HEK293T (cell line): ENCODE measurements at places on chromosomes 12 and 14.

GRCh38 chr12:64993461-64993860, 127.6 kb downstream of the WIF1 start:
- no peak for DNase-seq

GRCh38 chr14:85762526-85762925, 232.6 kb downstream of the FLRT2 start:
- DNase-seq: no peak

- no peak for DNase-seq
These were observed 78.6 kb downstream of the DAAM1 start for GRCh38 chr14:59267046-59267445.

- DNase-seq: no peak
These were observed 15.1 kb downstream of the EPYC start for GRCh38 chr12:90989686-90990111.

DNA sequence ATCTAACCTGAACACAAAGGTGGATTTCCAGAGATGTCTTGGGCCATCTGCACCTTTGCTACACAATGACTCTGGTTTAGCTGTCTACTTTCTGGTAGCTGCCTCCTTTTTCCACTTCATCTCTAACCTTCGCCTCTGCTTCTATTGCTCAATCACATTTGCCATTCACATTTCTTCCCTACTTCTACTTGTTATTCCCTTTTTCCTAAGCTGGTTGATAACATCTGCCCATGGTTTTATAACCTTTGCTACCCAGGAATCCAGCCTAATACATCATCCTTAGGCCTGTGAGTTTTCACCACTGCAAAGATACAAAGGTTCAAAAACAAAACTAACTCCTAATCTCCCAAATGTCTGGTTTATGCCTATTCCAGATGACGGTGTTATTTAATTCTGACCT, 13.2 kb downstream of the SPPL3 start:
- DNase-seq: no peak

GRCh38 chr14:26811756-26812305, 214.0 kb upstream of the NOVA1 start:
- DNase-seq: no peak

DNA sequence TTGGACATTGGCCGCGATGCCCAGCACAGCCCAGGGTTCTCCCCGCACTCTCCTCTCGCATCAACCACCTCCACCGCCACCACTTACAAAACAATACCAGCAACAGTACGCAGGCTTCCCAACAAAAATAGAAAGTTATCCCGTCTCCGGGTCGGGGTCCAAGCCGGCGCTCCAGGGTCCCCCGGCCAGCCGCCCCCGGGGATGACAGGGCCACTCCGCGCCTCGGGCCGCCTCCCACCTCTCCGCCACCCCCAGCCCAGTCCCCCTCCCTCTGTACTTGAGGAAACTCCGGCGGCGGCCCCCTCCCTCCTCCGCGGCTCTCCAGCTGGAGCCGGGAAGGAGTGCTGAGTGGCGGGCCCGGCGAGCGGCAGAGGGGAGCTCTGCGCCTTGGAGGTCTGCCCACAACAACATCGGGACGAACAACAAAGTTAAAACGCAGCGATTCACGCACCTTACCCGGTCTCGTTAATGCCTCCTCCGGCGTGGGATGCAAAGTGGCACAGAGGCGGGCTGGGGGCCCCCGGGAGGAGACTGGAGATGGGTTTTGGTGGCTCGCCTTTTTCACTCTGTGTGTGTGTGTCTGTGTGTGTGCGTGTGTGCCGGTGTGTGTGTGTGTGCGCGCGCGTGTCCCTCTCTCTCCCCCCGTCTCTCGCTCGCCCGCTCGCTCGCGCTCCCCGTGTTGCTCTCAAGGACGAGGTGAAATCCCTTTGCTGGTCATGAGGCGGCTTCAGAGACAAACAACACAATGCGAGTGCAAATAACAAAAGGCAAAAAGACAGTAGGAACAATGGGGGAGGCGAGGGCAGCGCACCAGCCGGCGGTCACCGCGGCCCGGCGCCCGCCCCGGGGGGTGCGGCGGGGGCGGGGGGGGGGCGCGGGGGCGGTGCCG, 386.8 kb downstream of the BCAT1 start:
- DNase-seq: peak; percentile 61

GRCh38 chr12:18320036-18320617, 58.8 kb downstream of the PIK3C2G start:
- DNase-seq: peak; percentile 51

GRCh38 chr12:10289005-10289754, 18.5 kb upstream of the KLRD1 start:
- DNase-seq: no peak

- DNase-seq: no peak
These were observed 203.7 kb upstream of the SSTR1 start for GRCh38 chr14:38003746-38004609.

- no peak for DNase-seq
These were observed 20.2 kb downstream of the PRKCH start for GRCh38 chr14:61341275-61342206.

DNA sequence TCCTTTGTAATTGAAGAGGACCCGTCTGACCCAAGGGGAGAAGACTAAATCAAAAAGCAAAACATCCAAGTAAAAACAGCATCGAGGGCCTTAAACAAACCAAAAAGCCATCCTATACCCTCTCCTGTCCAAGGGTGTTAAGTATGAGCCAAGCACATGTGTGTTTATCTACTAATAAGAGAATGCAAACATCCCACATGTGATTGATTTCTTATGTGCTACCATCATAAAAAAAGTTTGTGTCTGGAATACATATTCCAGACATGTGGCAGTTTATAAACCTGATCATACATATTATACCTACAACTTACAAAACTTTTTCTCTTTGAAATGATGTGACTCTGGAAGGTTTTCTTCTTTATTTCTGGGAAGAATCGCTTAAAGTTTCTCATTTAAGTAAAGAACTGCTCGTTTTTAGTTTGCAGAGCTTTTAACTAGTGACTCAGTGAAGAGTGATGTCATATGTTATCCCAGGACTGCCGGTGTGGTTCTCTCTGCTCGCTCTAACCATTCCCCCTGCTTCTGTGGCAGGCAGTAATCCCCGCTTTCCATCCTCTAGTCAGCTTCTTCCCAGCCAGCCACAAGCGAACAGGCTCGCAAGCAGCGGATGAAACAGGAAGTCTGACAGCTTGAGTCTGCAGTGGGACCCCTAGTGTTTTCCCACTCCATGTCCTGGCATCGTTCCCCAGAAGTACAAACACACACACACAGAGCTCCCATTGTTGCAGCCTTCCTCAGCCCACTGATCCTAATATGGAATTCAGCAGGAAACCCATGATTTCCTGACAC, 431 bp upstream of the RHOJ start:
- peak; percentile 62 for DNase-seq

GRCh38 chr14:85471744-85472143, 58.2 kb upstream of the FLRT2 start:
- DNase-seq: no peak

DNA sequence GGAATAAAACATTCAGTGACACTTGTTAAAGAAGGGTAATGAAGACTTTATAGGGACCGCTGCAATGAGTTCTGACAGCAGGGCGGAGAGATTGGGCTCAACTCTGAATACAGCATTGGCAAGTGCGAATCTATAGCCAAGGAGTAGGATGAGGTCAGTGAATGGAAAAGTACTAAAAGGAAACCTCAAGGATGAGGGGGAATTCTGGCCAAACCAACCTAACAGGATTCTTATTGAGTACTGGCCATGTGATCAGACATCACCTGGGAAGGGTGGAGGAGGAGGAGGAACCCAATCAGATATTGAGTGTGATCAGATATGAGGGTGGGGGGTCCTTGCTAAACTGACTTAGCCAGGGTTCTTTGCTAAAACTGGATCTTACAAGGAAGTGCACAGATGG, 31.0 kb downstream of the DRAM1 start:
- no peak for DNase-seq

DNA sequence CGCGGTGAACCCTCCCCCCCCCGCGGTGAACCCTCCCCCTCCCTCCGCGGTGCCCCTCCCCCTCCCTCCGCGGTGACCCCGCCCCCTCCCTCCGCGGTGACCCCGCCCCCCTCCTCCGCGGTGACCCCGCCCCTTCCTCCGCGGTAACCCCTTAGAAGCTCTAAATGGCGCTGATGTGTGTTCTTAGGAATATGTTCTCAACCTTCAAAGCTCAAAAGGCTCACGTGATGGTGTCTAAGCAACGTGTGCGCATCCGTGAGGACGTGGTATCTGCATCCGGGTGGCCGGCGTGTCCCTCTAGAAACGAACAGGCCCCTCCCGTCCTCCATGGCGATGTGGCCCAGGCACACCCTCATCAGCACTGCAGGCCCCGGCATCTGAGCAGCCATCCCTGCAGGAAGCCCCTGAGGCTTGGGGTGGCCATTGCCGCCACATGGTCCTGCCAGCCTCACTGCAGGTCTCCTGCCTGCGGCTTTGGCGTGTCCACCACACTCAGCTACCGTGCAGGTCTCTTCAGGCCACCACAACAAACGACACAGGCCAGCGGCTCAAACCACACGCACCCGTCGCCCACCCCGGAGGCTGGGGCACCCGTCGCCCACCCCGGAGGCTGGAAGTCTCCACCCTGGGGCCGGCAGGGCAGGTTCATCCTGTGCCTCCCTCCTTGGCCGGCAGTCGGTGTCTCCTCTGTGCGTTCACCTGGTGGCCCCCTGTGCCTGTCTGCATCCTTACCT, 14.5 kb upstream of the FBRSL1 start:
- DNase-seq: peak; percentile 44

DNA sequence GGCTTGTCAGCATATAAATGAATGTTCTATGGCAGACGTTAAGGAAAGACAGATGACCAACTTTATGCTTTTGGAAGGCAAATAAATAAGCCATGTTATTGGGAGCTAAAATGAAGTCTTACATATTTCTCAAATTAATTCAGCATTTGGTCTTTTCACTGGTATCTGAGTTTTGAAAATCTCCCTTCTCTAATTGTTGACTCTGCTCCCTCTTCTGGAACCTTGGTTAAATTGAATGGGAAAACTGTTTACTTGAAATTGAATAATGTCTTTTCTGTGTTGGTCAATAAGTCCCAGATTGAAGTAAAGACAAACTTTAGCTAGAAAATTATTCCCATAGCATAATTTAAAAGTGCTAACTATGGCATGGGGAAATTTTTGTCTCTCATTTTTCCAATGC, 38.7 kb downstream of the LGR5 start:
- DNase-seq: no peak

- DNase-seq: no peak
These were observed 60.6 kb upstream of the LHX5 start for GRCh38 chr12:113532292-113532691.

GRCh38 chr14:102525929-102526497, 16.4 kb upstream of the ANKRD9 start:
- no peak for DNase-seq

- DNase-seq: no peak
These were observed 1.6 kb downstream of the LRRC74A start for GRCh38 chr14:76827696-76828296.

DNA sequence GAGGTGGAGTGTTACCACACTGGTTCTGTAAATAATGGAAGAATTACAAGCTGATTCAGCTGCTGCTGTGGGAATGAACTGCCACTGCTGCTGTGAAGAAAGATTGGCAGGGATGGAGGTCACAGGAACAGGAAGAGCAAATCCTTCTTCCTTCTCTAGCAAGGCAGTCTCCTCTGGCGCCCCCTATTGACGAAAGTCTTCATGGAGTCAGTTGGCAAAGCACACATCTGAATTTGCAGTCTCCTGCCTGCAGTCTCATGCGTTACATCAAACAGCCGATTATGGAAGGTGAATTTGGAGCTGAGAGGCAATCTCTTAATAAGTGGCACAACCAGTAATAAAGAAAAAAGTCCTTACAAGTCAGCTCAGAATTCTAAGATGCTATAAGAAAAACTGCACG, 106.0 kb upstream of the TMTC1 start:
- DNase-seq: peak; percentile 49

DNA sequence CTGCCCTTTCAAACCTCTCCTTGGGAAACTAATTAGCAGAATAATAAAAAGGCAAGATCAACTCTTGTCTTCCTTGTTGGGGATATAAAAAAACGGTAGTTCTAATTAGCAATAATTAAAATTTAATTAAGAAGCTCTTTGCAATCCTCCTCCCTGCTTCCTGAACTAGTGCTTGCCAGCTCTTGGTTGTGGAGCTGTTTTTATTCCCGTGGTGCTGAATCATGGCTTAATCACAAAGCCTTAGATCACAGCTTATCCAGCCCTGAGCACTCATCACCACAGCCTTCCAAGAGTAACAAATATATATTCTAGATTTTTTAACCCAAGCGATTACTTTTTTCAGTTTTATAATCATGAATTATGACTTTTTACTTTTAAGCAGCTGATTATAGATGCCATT, 63.2 kb upstream of the INSM2 start:
- peak; percentile 26 for DNase-seq

DNA sequence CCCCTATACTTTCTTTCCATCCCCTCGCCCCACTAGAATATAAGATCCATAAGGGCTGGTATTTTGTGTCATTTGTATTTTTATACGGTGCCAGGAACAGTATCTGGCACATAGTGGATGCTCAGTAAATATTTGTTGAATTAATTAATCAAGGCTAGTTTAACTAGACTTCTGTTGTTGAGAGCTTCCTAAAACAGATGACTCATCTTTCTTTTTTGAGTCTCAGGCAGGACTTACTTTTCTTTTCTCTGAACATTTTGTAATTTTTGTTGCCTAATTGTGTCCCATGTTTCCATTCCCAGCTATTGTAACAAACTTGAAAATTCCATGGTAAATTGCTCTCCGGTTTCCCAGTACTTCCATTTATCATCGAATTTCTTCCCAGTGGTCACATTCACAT, 16.7 kb downstream of the STK38L start:
- DNase-seq: no peak

- DNase-seq: no peak
These were observed 284.9 kb downstream of the RGS6 start for GRCh38 chr14:72217135-72217534.

DNA sequence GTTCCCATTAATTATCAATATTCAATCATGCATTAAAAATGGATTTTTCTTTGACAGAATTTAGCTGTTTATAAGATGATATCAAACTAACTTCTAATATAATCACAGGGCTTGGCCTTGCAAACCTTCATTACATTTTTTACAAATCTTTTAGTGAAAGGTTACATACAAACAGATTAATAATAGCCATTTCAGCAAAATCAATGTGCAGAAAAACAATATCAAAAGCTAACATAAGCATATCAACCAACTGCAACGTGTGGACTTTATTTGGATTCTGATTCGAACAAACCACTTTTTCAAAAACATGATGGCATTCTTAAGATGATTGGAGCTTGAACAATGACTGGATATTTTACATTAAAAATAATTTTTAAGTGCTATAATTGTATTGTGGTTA, 93.6 kb downstream of the OTX2 start:
- no peak for DNase-seq
